ENCODE measurements at places on chromosomes 3 and 15. TPM values are rescaled to one million over a fixed set of nuclear protein-coding genes. Genes with fewer than 3 reads are reported as not detected.

The CAMK1 gene
- 3.1 TPM for total RNA-seq

DNA sequence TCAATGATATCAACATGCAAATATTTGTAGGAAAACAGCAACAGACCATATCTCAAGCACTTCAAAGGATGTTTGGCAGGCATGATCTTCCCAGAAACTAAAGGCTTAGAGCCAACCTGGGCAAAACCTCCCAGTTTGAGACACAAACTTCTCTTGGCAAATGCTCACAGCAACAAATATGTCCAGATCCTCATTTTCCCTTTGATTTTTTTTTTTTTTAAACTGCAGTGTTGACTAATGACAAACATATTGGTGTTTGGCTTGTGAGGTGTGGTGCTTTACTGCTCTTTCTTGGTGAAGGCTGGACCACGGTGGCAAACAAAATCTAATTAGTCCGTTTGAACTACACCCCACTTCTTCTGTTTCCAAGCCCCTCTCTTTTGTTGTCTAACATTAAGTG is 87.2 kb downstream of the EBLN2 start:
- no peak for DNase-seq

The PEAK1 gene
- total RNA-seq, result 20.7 TPM

GRCh38 chr15:66563566-66564110 is 2.2 kb downstream of the LCTL start:
- no peak for DNase-seq
